ENCODE measurements at places on chromosomes 2 and 18. TPM values are rescaled to one million over a fixed set of nuclear protein-coding genes. Genes with fewer than 3 reads are reported as not detected.

GRCh38 chr2:86372133-86372532 lies 34.7 kb upstream of the REEP1 start:
- peak overlapping the region; percentile 64 for H3K27ac ChIP-seq
- H3K27me3 ChIP-seq: peaks cover 2% of the 10 kb centered on the region
- peaks cover 32% of the 10 kb centered on the region for H3K4me1 ChIP-seq
- peaks cover 7% of the 10 kb centered on the region for H3K36me3 ChIP-seq

DNA sequence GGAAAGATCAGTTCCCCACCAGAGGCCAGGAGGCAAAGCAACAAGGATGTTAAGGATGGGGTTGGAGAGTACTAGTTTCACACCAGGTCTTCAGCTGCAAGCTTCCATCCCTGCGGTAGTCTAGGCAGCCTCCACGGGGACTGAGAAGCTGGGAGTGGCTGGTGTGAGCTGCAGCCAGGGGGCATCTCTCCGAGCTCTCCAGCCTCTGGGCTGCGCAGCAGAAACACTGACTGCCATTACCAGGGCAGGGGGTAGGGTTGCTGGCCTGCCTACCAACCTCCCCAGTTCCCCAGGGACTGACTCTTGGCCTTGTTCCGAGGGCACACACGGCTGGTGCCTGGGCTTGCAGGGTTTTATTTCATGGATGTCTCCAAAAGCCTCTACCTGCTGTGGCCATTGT lies 15.9 kb downstream of the GATA6 start:
- H3K27me3 ChIP-seq: peaks cover 5% of the 10 kb centered on the region
- no peaks in the 10 kb centered on the region for H3K36me3 ChIP-seq
- DNase-seq: no peak
- no peaks in the 10 kb centered on the region for H3K4me1 ChIP-seq
- no peak overlapping the region for H3K27ac ChIP-seq
- no peak overlapping the region for H3K4me3 ChIP-seq

DNA sequence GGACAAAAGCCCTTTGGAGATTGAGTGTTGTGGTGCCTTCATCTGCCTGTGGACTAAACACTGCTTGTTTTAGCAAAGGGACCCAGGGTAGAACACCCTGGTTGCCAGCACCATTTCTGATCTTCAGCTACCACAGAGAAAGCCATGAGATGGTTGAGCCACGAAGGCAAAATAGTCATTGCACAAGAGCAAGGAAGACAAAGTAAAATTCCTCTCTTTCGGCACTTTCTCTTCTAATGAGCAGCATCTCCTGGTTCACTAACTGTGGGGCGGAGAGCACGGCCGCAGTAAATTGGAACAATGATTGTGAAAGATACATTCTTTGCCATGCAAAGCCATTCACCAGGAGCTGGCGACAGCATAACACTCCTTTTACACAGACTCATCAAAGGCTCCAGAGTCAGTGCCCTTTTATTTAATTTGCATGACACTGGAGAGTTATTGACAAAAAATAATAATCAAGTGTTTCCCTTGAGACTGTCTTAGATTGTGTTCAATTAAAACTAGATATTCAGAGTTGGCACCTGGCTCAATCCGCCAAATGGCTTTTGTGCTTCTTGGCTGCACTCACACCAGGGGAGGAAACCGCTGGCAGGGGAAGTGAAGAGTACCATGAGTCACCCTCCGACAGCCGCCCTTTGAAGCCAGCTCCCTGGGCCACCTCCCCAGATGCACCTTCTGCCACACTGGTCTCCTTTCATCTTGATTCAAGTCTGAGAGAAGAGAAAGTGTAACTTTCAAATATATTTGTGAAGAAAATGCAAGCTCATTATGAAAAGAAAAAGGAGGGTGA lies 100.5 kb upstream of the MEIS1 start:
- DNase-seq: no peak
- no peak overlapping the region for H3K27ac ChIP-seq
- H3K4me3 ChIP-seq: no peak overlapping the region
- H3K27me3 ChIP-seq: no peaks in the 10 kb centered on the region

DNA sequence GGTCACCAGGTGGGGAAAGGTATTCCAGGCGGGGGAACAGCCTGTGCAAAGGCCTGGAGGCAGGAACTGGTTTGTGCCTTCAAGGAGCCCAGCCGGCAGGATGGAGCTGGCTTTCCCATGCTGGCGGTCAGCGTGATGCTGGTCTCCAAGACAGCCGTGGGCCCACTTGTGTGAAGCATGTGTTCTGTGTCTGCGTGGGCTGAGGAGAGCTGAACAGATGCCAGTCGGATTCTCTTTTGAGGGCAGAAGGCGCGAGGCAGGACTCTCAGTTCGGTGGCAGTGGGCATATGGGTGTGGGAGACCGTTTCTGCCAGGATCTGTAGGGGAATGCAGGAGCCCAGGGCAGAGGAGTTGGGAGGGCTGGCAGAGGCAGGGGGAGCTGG lies 191.6 kb downstream of the TWIST2 start:
- no peaks in the 10 kb centered on the region for H3K4me1 ChIP-seq
- no peak overlapping the region for H3K4me3 ChIP-seq
- no peak overlapping the region for H3K27ac ChIP-seq
- H3K36me3 ChIP-seq: no peaks in the 10 kb centered on the region
- no peak for DNase-seq
- peaks cover under 1% of the 10 kb centered on the region for H3K27me3 ChIP-seq

DNA sequence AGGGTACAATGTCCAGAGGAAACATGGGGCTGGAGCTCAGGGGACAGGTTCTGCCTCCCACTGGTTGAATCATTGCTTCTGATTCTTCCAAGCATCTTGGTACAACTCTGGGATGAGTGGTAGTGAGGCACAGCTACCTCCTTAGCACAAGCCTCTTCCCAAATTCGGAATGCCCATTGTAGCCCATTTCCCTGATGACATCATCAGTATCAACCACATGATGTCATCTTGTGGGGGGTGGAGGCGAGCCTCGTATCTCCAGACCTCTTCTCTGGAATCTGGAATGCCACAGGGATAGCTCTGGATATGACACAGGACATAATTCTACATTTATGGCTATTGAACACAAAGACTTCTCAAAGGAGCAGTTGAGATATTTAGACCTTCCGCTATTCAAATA lies 715.2 kb downstream of the RNF144A start:
- no peaks in the 10 kb centered on the region for H3K36me3 ChIP-seq
- no peak overlapping the region for H3K27ac ChIP-seq
- H3K27me3 ChIP-seq: no peaks in the 10 kb centered on the region
- H3K4me3 ChIP-seq: no peak overlapping the region
- H3K4me1 ChIP-seq: no peaks in the 10 kb centered on the region
- DNase-seq: no peak

DNA sequence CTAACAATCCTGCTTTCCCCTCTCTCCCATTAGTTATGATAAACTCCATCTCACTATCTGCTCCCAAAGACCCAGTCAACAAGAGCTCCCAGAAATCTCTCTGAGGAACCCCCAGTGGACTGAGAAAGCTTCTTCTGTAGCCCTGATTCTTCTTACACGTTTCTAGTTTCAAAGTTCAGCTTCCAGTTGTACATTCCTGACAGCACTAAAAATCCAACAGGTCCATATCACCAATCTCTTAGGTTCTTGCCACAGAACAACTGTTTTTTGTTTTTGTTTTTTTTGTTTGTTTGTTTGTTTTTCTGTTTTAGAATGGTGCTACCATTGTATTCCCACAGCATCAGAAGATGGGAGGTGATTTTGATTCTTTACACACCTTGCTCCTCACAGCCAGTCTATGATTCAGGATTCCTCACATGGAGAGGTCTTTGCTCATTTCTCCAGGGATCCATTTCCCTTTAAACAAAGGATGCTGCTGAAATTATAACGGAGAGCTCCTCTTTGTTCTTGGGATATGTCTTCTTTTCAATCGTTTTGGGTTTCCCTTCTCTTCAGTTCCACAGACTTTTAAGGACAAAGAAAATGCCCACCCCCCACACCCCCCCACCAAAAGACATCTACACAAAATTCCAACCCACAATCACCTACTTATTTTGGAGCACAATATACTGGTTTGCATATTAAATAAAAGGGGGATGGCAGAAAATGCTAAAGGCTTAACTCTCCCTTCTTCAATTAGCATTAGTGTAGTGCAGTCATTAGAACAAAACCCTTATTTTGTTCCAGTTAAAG lies 56.0 kb upstream of the COBLL1 start:
- no peak overlapping the region for H3K4me3 ChIP-seq
- no peaks in the 10 kb centered on the region for H3K36me3 ChIP-seq
- peaks cover 4% of the 10 kb centered on the region for H3K27me3 ChIP-seq
- peaks cover 12% of the 10 kb centered on the region for H3K4me1 ChIP-seq
- DNase-seq: no peak
- H3K27ac ChIP-seq: no peak overlapping the region

DNA sequence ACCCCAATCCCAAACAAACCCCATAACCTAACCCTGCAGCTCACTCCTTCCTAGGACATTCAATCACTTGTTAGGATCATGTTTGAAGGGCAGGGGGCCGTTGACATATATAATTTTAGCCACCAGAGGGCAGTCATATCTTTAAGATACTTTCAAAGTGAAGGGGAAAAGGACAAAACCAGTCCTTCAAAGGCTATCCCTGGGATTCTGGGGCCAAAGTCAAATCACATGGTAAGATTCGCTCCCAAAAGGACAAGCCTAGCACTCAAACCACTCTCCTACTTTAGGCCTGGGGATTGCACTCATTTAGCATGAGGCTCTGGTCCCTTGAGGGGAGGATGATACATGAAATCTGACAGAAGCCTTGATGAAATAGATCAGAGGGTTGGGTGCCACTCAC lies 44.6 kb downstream of the HAUS1 start:
- peak overlapping the region; percentile 76 for H3K27ac ChIP-seq
- H3K27me3 ChIP-seq: no peaks in the 10 kb centered on the region
- peaks cover 14% of the 10 kb centered on the region for H3K36me3 ChIP-seq
- no peak overlapping the region for H3K4me3 ChIP-seq
- peaks cover 49% of the 10 kb centered on the region for H3K4me1 ChIP-seq
- DNase-seq: peak; percentile 67

DNA sequence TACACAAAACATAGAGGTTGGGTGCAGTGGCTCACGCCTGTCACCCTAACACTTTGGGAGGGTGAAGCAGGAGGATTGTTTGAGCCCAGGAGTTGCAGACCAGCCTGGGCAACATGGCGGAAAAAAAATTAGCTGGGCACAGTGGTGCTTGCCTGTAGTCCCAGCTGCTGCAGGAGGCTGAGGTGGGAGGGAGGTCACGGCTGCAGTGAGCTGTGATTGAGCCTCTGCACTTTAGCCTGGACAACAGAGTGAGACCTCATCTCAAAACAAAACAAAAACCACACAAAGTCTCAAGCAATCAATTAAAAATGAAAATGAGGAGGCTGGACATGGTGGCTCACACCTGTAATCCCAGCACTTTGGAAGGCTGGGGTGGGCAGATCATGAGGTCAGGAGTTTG lies 4.9 kb downstream of the NOP58 start:
- DNase-seq: no peak
- H3K4me3 ChIP-seq: peak overlapping the region; percentile 46
- H3K4me1 ChIP-seq: peaks cover 29% of the 10 kb centered on the region
- H3K36me3 ChIP-seq: peaks cover 9% of the 10 kb centered on the region
- no peaks in the 10 kb centered on the region for H3K27me3 ChIP-seq

- no peaks in the 10 kb centered on the region for H3K36me3 ChIP-seq
- H3K4me3 ChIP-seq: no peak overlapping the region
- no peak for DNase-seq
- H3K27ac ChIP-seq: no peak overlapping the region
- peaks cover 16% of the 10 kb centered on the region for H3K27me3 ChIP-seq
Measured at GRCh38 chr18:54239601-54240000, 15.1 kb upstream of the MBD2 start.

- no peaks in the 10 kb centered on the region for H3K27me3 ChIP-seq
- H3K4me3 ChIP-seq: no peak overlapping the region
- no peaks in the 10 kb centered on the region for H3K36me3 ChIP-seq
- DNase-seq: no peak
- no peaks in the 10 kb centered on the region for H3K4me1 ChIP-seq
Measured at GRCh38 chr2:52084759-52085158, 1052.8 kb upstream of the NRXN1 start.

DNA sequence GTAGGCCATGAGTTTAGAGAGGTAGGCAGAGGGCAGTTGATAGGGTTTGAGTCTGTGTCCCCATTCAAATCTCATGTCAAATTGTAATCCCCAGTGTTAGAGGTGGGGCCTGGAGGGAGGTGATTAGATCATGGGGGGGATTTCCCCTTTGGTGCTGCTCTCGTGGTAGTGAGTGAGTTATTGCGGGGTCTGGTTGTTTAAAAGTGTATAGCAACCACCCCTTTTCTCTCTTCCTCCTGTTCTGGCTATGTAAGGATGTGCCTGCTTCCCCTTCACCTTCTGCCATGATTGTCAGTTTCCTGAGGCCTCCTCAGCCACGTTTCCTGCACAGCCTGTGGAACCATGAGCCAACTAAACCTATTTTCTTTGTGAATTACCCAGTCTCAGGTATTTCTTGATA lies 25.5 kb downstream of the MARCHF4 start:
- H3K27me3 ChIP-seq: no peaks in the 10 kb centered on the region
- peaks cover 2% of the 10 kb centered on the region for H3K36me3 ChIP-seq
- H3K27ac ChIP-seq: no peak overlapping the region
- H3K4me1 ChIP-seq: peaks cover 44% of the 10 kb centered on the region
- no peak overlapping the region for H3K4me3 ChIP-seq
- DNase-seq: no peak

DNA sequence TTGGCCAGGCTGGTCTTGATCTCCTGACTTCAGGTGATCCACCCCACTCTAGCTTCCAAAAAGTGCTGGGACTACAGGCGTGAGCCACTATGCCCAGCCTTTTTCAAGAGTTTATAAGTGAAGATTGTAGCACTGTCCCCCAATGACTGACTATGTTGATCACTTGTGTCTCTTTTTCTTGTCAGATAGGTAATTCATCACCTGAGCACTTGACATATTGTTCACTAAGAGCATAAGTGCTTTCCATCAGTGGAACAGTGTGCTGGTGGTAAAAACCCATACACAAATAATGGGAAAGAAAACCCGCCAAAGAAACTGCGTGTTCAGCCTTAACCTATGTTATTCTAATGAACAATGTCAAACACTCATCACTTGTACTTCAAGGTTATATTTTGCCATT lies 414.4 kb upstream of the CDH7 start:
- no peak overlapping the region for H3K4me3 ChIP-seq
- no peaks in the 10 kb centered on the region for H3K27me3 ChIP-seq
- no peaks in the 10 kb centered on the region for H3K4me1 ChIP-seq
- no peak overlapping the region for H3K27ac ChIP-seq
- DNase-seq: no peak
- H3K36me3 ChIP-seq: no peaks in the 10 kb centered on the region

GRCh38 chr2:176885661-176886060 lies 326.9 kb upstream of the HNRNPA3 start:
- H3K27ac ChIP-seq: no peak overlapping the region
- no peak overlapping the region for H3K4me3 ChIP-seq
- no peak for DNase-seq
- no peaks in the 10 kb centered on the region for H3K36me3 ChIP-seq
- peaks cover 2% of the 10 kb centered on the region for H3K27me3 ChIP-seq

- no peaks in the 10 kb centered on the region for H3K27me3 ChIP-seq
- H3K4me1 ChIP-seq: peaks cover 19% of the 10 kb centered on the region
- no peak overlapping the region for H3K4me3 ChIP-seq
- H3K36me3 ChIP-seq: no peaks in the 10 kb centered on the region
Measured at GRCh38 chr2:209523041-209523740, 99.3 kb downstream of the MAP2 start.

DYSF gene
- 0.12 TPM for total RNA-seq

C2orf66 gene
- total RNA-seq: 0.44 TPM

NAGK gene
- 83.6 TPM for total RNA-seq

EFR3B gene
- total RNA-seq: not detected

TMEM131 gene
- 40.6 TPM for total RNA-seq

MXD1 gene
- 19.1 TPM for total RNA-seq

EGR4 gene
- not detected for total RNA-seq

DHRS9 gene
- not detected for total RNA-seq

RGPD5 gene
- total RNA-seq: 12.1 TPM

NEURL3 gene
- 0.27 TPM for total RNA-seq

TSPYL6 gene
- not detected for total RNA-seq

ASB18 gene
- total RNA-seq: not detected

Data from activated CD4-positive, alpha-beta T cell treated with anti-CD3 and anti-CD28 coated beads, Interleukin-2, amount 10 ng/mL, durations not matched to agents 7 days and 5 days (primary cell).